ENCODE measurements at places on chromosomes 5 and 9. TPM values are rescaled to one million over a fixed set of nuclear protein-coding genes. Genes with fewer than 3 reads are reported as not detected.

The APBA1 gene
- 11.4 TPM for total RNA-seq

The BTF3 gene
- 632 TPM for total RNA-seq

GRCh38 chr5:14665949-14666348, 1.4 kb downstream of the OTULIN start:
- peak; percentile 15 for DNase-seq

The TMC1 gene
- total RNA-seq, result 1.5 TPM

DNA sequence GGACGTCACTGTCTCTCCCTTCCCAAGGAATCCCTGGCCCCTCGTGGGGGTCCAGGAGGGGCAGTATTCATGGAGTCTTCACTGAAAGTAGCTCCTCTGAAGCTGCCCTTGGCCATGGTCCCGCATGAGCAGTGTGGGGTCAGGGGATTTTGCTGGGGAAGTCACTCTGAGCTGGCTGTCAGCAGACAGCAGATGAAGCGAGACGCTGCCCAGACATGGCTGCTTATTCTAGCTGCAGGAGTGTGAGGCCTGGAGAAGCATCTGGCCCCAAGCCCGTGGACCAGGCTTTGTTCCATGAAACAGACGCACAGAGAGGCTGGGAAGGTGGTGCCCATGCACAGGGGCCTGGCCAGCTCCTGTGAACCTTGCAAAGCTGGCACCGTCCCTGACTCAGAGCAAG, 21.5 kb upstream of the ASS1 start:
- no peak for DNase-seq

DNA sequence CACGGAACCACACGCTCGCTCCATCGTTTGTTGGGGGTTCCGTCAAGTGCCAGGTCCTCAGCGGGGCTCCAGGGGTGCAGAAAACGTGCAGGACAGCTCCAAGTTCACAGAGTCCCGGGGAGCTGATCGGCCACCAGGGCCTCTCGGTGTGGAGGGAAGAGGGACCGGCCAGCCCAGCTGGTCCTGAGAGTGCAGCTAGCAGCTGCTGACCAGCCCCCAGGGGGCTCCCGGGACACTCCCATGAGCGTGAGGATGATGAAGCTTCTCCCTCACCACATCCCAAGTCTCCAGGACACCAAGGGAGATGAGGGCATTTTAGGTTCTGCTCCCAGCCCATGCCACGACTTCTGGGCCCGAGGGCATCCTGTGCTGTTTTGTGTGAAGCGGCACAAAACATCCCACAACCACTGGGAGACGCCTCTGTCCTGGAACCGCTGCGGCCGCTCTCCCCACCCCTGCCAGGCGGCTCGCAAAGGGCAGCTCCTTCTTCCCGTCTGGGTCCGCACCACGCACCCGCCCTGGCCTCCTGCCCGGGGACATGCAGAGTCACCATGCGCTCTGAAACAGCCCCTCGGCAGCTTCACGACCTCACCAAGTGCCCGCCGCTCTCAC, 67.5 kb upstream of the IRX4 start:
- DNase-seq, result no peak

DNA sequence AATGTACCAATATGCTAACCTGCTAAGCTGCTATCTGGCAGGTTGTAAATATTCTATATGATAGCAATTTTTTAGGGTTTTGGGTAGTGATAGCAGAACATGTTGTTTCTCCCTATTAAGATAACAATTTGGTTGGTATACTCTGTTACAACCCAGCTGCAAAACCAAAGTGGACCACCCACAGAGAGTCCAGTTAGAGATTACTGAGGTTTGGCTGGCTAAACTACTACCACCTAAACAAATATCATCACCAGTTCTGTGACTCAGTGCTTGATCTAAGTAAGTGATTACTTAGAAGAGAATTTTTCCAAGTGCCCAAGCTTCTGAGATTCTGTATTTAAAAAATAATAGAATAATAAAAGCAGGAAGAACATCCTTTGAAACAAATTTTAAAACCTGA, 72.3 kb downstream of the XRCC4 start:
- no peak for DNase-seq

The STK32A gene
- not detected for total RNA-seq

The KLHL9 gene
- total RNA-seq, result 23.5 TPM

The GPRIN1 gene
- total RNA-seq, result 9.3 TPM

- DNase-seq, result no peak
Observed at GRCh38 chr9:16171911-16172310, 619.1 kb downstream of the CCDC171 start.

- no peak for DNase-seq
Observed at GRCh38 chr5:78979117-78979742, 5.9 kb downstream of the ARSB start.

DNA sequence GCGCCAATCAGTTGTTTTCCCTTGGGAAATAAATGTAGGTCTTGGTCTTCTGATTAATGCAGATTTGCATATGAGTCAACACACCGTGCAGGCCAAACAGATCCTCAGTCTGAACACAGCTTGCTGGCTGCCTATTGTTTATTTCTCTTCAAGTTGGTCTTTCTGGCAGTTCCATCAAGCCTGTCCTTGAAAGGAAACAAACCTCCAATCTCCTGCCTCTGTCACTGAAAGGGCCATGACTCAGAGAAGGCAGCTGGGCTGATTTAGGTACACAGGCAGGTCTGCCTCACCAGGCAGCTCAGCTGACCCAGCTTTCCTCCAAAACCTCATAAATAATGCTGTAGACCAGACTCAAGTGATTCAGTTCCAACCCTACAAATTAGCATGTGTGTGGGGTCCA, 175.9 kb downstream of the MAN2A1 start:
- peak; percentile 96 for DNase-seq

The GPR151 gene
- not detected for total RNA-seq

DNA sequence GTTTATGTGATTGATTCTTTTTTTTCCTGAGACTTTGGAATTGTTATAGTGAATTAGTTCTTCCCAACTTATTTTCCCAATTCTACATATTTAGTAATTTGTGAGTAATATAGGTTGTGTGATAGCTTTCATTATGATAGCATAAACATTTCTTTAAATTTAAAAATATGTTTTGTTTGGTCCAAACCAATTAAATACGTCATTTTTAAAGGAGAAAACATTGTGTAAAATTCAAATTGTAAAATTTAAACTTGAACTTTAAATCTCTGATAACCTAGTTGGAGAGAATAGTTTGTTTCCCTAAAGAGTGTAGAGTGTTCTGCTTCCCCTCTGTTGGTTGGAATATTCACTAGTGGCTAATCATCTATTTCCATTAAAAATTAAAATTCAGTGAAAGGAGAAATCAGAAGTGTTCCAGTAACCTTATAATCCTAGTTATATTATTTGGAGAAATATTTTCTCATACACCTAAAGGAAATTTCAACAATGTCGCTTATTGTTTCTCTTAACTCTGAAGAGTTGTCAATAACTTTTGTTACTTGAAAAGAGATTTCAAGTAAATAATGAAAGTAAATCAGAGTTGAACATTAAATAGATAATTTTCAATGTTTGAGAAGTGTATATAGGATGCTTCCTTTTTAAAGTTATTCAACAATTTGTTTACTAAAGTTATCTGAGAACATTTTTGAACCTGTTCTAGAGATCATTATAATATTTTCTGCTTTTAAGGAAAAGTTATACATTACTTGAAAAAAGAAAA, 2.9 kb downstream of the NIPBL start:
- DNase-seq, result no peak

- no peak for DNase-seq
Observed at GRCh38 chr9:133608382-133608781, 807 bp downstream of the FAM163B start.

DNA sequence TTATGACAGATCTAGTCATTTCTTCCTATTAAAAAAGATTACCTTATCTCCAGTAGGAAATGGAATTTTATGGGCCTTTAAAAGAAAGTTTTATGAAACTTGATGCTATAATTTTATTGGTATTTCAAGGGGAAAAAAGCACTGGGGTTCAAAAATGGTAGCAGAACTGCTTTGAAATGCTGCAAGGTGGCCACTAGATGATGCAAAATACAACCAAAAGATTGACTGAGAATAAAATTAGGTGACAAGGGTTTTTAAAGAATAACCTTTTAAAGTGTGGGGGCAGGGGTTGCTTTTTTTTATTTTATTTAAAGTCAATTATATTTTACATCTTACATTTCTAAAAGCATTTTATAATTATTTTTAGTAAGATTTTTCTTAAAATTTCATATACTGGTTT, 61.7 kb downstream of the KLF9 start:
- DNase-seq, result peak; percentile 6

DNA sequence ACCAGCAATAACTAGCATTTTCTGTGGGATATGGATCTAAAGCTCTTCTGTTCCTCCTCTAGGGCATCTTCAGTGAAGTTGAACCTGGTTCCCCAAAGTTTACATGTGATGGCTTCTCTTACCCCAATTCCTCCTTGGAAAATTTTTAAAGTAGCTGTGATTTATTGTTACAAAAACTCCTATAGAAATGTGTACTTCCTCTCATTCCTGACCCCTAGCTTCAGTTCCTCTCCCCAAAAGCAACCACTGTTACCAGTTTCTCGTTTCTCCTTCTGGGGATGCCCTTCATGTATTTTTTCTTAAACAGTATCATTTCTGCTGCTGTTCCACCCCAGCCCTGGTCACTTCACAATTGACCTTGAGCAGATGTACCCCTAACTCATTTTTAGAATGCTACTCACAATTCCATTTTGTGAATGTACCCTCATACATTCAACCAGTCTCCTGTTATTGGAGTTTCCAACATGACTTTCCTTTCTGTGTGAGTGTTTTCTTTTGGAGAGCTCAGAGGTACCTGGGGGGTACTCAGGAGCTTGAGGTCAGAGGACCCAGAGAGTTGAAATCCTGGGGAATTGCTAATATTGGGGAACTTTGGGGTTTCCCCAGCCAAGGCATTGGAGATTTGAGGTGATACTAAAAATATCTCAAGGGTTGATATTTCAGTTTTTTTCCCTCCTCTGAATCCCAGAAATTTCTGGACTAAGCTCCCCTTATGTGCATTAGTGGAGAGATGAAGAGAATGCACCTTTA, 18.6 kb upstream of the GLRX start:
- no peak for DNase-seq

The FIBCD1 gene
- not detected for total RNA-seq

DNA sequence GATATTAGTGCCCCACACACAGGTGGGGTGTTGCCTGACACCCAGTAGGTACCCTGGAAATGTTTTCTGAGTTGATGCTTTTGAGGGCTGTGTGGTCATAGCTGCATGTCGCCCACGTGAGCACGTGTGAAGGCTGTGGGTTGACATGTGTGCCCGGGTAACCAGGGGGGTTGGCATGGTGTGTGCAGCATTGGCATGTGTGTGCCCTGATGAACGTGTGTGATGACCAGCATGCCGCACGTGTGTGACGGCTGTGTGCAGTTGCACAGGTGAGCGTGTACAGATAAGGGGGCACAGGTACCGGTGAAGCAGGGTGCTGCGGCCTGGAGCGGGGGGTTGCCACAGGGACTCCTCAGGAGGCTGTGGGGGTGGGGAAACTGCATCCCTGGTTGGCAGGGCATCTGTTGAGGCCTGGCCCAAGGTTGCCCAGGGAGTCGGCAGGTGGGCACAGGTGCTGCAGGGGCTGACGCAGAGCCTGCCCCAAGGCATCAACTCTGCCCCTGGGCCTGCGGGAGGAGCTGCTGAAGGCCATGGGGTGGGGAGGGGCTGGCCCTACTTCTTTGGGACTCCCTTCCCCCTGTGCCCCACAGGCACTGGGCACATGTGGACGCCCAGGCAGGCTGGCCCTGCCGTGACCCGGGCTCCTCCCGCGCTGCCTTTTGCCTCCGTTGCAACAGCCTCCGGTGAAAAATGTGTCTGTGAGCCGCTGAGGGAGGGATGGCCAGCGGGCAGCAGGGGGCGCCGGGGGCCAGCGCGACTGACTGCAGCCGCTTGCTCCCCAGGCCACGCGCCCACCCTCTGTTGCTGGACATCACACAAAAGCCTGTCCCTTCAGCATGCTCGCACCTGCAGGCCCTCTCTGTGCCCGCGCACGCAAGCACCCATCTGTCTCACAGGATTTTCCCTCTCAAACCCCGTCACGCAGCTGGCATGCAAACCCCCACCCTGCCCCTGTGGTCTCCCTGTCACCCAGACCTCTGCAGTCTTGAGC, 2.2 kb downstream of the UNC5A start:
- peak; percentile 30 for DNase-seq

The OSTF1 gene
- 73.6 TPM for total RNA-seq

DNA sequence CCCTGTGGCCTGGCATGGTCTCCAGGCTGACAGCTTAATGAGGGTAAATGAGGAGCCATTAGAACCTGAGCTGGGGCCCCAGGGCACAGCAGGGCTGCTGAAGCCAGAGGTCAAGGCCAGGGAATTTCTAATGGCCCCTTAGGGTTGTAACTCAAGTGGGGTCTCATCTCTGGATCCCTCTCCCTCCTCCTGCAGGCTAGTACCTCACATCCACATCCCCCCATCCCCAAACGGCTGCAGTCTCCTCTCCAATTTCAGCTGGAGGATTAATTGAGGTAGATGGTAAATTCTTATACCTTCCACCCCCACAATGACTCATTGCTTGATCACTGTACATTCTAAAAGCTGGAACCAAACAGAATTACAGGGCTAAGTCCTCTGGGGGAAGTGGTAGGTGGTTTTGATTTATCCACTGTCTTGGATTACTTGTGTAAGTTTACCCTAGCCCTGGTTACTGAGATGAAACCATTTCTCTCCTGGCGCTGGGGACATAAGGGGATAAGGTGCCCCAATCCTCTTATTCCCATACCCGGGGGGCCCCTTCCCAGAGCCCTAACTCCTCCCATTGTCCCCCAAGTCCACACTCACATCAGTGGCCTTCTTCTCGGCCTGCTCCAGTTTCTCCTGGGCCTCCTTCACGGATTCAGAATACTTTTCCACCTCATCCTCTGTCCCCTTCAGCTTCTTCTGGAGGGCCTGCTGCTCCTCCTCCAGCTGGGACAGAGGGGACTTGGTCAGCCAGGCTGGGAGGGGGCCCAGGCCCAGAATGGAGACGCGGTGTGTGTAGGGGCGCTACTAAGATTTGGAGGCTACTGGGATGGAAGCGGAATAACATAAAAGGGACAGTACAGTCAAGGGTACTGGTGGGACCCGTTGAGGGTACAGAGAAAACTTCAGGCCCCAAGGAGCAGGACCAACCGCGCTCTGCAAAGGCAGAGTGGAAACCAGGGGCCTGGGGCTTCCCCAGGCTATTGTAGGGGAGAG, 875 bp downstream of the TPM2 start:
- DNase-seq, result peak; percentile 41

DNA sequence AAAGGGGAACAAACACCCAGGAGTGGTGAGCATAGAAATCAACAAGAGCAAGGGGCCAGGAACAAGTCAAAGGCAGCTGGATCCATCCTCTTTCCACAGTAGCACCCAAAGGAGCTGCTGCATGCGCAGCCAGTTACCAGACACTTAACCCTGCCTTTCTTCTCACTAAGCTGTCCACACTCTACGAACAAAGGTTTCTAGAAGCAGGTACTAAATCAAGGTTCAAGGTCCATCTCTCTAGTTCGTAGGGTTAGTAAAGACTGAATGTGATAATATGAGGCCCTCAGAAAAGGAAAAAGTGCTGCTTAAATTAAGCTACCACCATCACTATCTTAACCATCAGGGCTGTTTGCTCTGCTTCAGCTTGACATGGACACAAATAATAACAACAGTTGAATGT, 121.2 kb upstream of the NIPBL start:
- DNase-seq, result no peak

The TUSC1 gene
- total RNA-seq, result 12.1 TPM

Measured in endothelial cell of umbilical vein (primary cell).